ENCODE measurements at places on chromosomes 7 and 10.
A peak's percentile ranks its signal among the peaks of the same experiment; 100 is the strongest.

DNA sequence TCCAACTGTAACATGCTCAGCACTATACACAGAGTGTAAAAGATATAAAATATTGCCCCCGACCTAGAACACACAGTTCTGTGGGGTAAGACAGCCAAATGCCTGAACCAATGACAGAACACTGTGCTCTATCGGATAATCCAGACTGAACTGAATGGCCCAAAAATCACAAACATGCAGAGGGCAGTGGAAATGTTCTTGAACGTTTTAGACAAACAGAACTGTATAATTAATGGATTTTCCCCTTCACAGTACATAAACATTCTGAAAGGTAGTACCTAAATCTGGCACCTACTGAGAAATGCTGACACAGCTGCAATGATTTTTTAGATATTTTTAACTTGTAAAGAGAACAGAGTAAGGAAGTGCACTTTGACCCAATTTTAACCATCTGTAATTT lies 33.4 kb downstream of the PARD3 start:
- DNase-seq, result no peak

- DNase-seq, result no peak
Measured at GRCh38 chr10:122821808-122822207, 23.8 kb downstream of the CUZD1 start.

- no peak for DNase-seq
Measured at GRCh38 chr7:1844336-1844950, 174.4 kb downstream of the ELFN1 start.

- no peak for DNase-seq
Measured at GRCh38 chr10:69650589-69651261, 20.7 kb downstream of the FAM241B start.

DNA sequence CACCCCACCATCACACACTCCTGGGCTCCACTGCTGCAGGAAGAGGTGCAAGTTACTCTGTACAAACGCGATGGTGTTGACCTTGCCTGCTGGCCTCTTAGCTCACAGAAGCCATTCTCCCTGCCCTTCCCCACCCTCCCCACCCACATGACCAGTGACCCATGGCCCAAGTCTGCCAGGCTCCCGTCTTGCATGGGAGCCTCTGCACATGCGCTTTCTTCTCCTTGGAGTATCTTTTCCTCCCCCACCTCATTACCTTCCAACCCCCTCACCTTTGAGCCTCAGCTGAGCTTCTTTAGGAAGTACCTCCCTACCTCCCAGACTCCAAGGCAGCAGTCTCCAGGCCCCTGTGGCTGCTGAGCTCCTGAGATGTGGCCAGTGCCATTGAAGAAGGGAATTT lies 337.7 kb upstream of the ZNF32 start:
- DNase-seq, result no peak

DNA sequence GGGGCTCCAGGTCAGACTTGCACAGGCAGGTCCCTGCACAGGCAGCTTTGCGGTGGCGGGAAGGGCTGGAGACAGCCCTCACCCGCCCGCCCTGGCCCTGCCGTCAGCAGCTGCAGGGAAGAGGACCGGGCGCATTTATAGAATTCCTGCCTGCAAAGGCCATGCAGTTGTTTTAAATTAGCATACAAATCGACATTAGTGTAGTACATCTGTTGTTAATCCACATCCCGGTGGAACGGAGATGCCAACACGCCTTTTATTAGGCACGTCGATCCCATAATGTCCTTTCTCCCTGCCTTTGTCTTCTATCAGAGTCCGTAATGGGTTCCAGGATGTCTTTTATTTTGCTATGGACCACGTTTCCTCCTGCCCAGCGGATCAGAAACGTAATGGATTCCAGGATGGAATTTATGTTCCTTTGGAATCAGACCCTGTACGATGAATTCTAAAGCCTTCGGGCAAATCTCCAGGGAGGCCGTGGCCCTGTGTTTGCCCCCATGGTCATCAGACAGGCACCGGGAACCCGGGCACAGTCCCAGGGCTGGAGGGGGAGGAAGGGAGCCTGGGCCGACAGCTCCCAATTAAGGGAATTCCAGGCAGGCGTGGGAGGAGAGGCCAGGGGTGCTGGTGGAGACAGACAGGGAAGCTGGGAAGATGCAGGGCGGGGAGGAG lies 123.9 kb downstream of the COL26A1 start:
- DNase-seq, result no peak

- peak; percentile 40 for DNase-seq
Measured at GRCh38 chr7:73606801-73607691, 17.3 kb downstream of the MLXIPL start.

DNA sequence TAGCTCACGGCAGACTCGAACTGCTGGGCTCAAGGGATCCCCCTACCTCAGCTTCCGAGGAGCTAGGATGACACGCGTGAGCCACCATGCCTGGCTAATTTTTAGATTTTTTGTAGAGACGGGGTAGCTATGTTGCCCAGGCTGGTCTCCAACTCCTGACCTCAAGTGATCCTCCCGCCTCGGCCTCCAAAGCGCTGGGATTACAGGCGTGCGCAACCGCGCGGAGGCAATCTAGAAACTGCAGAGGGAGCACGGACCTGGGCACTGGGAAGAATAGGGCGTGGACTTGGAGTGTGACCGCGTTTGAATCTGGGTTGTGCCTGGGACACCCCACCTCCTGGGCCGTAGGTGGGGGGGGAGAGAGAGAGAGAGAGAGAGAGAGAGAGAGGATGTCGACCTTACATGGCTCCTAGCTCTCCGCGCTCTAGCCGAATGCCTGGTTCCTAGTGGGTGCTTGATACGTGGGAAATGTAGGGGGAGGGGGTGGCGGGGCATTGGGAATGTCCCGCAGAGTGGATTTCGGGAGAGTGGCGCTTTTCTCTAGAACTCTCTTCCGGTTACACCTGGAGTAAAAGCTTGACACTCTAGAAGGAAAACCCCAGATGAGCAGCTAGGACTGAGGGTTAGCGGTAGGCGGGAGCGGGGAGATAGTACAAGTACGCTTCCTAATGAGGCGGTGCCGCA lies 1.2 kb upstream of the MAP3K8 start:
- no peak for DNase-seq

DNA sequence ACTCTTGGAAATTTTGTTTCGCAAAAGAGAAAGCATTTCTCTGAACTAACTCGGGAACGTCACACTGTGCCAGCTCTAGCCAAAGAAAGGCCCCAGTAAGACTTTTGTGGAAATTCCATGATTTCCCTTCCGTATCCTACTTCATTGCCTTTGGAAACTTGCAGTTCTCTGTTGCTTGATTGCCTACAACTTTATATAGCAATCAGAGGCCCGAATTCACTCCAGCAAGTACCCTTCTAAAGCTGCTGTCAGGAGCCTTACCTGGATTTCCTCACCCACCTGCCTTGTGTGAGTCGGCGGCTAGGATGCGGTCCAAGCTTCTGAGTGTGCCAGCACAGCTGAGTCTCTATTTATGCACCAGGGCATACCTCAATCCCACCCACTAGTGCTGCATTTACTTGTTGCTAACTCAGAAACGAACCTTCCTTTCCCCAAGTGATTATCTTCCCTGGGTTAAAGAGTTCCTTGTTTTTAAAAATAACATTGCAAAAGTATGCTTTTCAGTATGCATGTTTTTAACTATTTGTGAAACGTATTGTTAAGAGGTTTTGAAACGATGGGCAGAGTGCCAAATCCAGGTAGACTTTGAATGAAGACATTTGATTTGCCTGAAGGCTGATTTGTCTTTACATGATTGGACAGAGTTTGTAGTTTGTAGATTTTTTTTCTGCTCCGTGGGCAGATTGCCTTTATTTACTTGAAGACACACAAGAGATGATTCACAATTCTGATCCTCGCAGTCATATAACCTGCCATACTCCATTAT lies at the start of gene AGR2:
TSS of gene AGR2 (minus strand) at position 326 of the 766 bp plus-strand sequence. CDS start 3,203 bp downstream, outside the sequence.
- no peak for DNase-seq

- DNase-seq, result no peak
Measured at GRCh38 chr10:44781131-44781530, 130.0 kb upstream of the TMEM72 start.

- no peak for DNase-seq
Measured at GRCh38 chr7:146479040-146479439, 362.4 kb downstream of the CNTNAP2 start.

- DNase-seq, result no peak
Measured at GRCh38 chr10:131667561-131667960, 233.2 kb upstream of the PPP2R2D start.

DNA sequence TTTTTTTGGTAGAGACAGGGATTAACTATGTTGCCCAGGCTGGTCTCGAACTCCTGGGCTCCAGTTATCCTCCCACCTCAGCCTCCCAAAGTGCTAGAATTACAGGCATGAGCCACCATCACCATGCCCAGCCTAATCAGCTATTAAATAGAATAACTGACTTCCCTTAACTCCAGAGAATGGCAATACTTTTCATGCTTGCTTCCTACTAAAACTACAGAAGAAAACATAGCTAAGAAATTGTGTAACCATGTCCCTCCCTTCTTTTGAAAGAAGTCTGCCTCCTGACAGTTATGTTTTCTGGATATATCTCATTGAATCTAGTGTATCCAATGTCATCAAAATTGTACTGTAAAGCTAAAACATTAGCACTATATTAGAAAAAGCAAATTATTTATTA lies 95.6 kb downstream of the KMT2C start:
- DNase-seq, result no peak

DNA sequence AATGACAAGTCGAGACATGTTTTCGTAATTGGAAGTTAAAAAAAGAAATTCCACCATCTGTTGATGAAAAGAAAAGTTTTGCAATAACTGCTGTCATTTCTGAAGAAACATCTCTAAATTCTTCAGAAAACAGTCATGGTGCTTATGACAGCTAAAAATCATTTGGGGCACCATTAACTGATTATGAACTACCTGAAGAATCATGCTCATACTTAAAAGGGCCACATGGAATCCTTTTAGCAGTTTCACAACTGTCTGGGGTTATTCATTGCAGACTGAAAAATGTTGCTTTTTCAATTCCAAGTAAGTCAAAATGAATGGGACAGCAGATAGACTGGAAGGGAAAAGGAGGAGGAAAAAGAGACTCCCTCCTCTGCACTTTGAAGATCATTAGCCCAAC lies 134.2 kb downstream of the CHN2 start:
- no peak for DNase-seq

- DNase-seq, result no peak
Measured at GRCh38 chr10:3820255-3820654, 35.2 kb upstream of the KLF6 start.

DNA sequence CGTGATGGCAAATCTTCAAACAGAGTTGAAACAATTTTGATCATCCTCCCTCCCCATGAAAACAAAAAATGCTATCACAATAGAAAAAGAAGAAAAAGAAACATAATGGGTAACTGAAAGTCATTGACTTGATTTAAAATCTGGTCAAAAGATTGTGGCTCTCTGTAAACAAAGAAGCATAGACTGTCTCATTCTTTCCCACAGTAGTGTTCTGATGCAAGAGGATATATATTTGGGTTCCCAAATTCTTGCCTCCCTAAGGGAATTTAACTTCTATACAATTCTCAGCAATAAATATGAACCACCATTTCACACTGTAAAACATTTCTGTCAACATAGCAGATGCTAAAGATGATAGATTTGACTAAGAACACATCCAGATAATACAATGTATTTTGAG lies 32.8 kb upstream of the MEOX2 start:
- DNase-seq, result no peak

GRCh38 chr7:100438172-100438571 lies 1.9 kb upstream of the PPP1R35 start:
- DNase-seq, result no peak

DNA sequence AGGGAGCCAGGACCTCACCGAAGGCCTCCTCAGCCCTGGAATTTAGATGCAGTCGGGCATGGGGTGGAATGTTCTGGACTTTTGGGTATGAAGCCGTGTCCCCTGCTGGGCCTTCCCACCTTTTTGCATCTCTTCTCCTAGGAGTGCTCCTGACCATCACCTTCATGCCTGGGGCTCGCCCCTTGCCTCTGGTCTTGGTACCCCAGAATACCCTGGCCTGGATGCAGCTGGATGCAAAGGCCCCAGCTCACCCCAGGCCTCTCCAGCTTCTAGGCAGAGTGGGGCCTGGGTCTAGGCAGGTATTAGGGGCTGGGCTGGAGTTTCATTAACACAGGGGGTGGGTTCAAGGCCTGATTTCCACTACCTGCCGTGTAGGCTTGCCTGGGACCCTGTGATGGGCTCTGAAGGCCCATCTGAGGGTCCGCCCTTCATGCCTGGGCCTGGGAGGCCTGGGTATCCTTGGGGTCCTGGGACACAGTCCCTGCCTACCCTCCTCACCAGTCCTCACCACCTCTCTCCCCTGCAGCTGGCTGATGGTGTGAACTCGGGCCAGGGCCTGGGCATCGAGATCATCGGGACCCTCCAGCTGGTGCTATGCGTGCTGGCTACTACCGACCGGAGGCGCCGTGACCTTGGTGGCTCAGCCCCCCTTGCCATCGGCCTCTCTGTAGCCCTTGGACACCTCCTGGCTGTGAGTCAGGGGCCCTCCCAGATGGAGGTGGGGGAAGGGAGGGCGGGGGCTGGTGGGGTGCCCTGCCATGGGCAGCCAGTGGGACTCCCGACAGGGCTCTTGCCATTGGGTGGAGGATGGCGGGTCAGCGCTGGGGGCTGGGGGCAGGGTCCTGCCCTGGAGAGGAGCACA lies 10.1 kb downstream of the AQP1 start:
- DNase-seq, result no peak
